ENCODE measurements at places on chromosomes 3 and 15.

GRCh38 chr3:39808467-39809180 lies 785 bp upstream of the MYRIP start:
- DNase-seq = no peak

GRCh38 chr3:187223799-187224198 lies 26.5 kb downstream of the RTP1 start:
- DNase-seq = no peak

DNA sequence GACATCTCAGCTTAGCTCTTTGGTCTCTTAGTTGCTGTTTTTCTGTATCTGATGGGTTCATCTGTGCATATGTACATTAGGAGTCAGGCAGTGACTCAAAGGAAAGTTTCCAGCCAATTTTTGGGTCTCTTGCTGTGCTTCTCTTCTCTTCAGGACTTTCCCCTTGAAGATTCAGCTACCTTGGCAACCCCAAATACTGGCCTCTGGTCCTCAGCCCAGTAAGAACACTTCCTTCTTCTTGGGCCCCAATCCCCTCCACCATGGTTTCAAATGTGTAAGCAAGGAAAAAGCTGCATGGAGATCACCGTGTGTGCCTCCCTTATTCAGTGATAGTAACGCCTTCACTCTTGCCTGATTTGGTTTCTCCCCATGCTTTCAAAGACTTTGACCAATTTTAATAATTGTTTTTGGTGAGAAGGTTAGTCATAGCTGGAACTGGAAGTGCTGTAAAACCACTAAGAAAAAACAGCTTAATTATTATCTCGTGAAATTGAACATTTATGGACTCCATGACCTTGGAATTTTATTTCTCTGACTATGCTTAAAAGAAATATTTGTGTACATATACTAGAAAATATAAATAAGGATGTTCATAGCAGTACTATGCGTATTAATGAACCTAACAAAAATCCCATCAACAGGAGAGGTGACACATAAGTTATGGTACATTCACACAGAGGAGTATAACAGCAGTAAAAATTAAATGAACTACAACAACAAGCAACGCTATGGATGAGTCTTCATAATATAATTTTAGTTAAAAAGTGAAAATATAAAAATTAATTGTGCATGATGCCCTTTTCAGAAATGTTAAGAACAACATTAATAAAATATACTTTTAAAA lies 125.3 kb upstream of the BCL6 start:
- no peak for DNase-seq

DNA sequence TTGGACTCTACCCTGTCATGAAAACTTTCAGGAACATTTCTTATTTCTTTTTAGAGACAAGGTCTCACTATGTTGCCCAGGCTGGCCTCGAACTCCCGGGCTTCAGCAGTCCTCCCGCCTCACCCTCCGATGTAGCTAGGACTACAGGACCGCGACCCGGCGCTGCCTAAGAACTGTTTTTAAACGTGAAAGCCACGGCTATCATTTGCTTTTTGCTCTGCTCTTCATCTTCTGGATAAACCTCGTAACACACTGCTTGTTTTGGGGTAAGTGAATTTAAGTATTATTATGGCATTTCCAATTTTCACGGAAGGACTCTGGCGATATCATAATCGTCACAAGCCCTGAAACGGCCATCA lies 14.3 kb upstream of the CCNL1 start:
- DNase-seq = no peak

GRCh38 chr3:25901796-25902195 lies 111.9 kb downstream of the OXSM start:
- no peak for DNase-seq

GRCh38 chr3:194342861-194343560 lies 8.1 kb downstream of the CPN2 start:
- DNase-seq = no peak
